ENCODE measurements at places on chromosomes 1 and 21.

GRCh38 chr1:93629101-93630059 lies 52.3 kb downstream of the BCAR3 start:
- DNase-seq, result peak; percentile 83

DNA sequence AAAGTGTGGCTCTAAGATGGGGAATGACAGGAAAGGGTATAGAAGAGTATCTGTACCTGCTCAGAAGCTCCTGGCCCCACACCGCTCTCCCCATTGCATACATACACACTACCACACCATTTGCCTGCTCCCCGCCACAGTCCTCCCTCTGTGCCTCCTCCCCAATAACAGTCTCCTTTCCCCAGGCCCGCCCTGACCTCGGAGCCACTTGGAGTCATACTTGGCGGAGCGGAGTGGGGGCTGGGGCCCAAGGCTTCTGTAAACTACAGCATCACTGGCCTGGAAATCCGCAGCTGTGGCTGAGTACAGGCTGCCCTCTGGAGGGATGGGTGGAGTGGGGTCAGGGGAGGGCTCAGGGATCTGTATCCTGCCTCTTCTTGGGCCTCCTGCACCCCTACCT lies 8.6 kb downstream of the SEMA6C start:
- DNase-seq, result no peak

DNA sequence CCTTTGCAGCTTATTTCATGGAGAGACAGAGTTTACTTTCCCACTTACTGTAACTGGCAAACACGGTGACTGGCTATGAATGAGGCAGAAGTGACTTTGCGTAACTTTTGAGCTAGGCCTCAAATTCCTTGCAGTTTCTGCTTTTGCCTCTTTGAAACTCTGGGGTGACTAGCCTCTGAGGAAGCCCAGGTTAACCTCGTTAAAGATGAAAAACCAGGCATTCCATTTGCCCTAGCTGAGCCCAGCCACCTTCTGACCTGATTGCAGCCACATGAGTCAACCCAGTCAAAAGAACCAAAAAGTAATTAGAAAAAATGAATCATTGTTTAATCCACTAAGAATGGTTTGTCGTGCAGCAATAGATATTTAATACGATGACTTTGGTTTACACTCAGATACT lies 20.4 kb downstream of the PRMT6 start:
- DNase-seq, result peak; percentile 7

DNA sequence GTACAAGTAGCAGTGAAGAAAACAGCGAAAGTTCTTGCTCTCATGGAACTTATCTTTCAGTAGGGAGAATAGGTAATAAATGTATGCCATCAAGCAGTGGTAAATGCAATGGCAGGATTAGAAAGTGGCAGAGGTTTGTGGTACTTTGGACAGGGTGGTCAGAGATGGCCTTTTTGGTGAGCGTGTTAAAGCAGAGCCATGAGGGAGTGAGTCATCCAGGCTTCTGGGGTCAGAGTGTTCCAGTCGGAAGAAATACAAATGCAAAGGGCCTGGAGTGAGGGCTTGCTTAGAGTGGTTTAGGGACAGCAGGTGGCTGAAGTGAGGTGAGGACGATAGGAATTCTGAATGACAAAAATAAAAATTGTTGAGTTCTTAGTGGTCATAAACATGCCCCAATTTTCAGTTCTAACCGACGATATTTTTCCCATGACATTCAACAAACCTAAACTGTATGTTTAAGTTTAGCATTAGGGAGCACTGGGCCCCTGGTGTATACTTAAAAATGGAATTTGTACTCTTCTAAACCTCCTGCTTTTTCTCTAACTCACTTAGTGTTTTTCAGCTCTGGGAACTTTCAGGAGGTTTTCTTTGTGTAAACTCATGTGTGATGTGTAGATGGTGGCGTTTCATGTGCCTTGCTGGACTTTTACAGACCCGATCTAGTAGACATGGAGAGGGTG lies 78.2 kb downstream of the MACF1 start:
- DNase-seq, result no peak

Data from SW480 (cell line).